ENCODE measurements at places on chromosomes 13 and 19.
A peak's percentile ranks its signal among the peaks of the same experiment; 100 is the strongest.

- DNase-seq: no peak
These were observed 752.8 kb downstream of the LIG4 start for GRCh38 chr13:107462501-107462900.

GRCh38 chr13:33615436-33615835 is 202.5 kb upstream of the RFC3 start:
- DNase-seq: no peak

GRCh38 chr13:95644601-95645052 is at the start of gene DZIP1:
TSS of gene DZIP1 (minus strand) at chr13:95644706. CDS start at chr13:95642029, 2,677 bp downstream.
- DNase-seq: no peak

- no peak for DNase-seq
These were observed 162.1 kb downstream of the ZIC5 start for GRCh38 chr13:99809496-99809895.

DNA sequence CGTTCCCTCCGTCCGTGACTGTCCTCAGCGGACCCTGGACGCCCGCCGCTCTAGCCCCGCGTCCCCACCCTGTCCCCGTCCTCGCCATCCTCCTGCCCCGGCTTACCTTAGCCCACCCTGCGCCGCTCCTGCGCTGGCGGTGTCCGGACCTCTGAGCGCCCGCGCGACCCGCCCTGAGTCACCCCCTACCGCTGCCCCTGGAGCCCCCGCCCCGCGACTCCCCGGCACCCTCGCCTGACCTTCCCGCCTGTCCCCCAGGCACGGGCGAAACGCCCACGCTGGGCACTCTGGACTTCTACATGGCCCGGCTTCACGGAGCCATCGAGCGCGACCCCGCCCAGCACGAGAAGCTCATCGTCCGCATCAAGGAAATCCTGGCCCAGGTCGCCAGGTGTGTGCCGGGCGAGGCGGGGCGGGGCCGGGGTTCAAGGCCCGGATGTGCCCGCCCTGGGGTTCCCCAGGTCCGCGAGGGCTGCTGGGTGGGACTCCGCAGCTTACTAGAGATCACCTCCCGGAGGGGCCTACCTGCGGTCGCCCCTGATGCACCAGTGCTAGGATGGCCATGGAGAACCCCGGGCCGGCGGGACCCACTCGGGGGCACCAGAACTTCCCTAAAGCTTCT is 5.1 kb downstream of the HMG20B start:
- DNase-seq: no peak

- DNase-seq: no peak
These were observed 198.4 kb downstream of the DLEU7 start for GRCh38 chr13:50645092-50645491.

DNA sequence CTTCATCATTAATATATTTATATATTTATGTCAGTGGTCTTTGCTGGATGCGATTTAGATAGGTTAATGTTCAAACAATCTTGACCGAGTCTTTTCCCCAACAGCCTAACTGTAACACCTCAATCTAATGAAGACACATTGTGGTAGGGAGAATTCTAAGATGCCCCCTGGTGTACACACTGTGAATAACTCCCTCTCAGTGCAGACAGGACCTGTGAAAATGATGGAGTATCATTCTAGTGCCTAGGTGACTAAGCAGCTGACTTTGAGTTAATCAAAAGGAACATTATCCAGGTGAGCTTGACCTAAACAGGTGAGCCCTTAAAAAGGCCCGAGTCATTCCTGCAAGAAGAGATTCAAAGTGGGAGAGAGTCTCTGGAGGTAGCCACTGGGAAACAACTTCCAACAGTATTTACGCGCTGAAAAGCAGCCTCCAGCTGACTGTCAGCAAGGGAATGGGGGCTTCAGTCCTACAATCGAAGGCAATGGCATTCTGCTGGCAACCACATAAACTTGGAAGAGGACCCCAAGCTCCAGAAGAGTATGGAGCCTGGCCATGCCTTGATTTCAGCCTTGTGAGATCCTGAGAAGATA is 28.0 kb upstream of the KBTBD7 start:
- DNase-seq: peak; percentile 65

DNA sequence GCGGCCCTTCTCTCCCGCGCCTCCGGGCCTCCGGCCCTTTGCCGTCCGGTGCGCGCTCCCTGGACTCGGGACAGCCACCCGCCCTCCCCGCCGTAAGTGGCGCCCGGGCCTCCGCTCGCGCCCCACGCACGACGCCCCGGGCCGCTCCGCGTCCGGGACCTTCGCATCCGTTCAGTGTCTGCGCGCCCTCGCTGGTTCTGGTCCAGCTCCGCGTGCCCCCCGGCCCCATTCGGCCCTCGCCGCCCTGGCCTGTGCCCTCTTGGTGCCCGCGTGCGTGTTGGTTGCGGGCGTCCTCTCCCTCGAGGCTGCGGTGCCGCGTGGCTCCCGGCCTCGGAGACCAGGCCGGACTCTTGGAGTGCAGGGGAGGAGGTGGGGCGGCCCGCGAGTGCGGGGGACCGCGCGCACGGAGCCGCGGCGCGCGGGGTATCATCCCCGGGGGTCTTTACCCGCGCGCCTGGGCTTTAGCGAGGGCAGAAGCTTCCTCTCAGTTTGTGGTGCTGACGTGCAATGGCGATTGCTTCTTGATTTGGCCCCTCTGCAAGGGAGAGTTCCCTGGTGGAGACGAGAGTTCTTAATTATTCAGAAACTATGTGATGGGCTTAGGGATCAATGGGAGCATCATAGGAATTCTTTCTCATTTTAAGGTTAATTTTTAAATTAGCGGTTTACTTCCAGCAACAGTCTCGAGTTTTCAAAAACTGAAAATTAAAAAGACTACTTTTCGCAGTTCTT is 757 bp downstream of the WASF3 start:
- peak; percentile 19 for DNase-seq

GRCh38 chr19:45922281-45922680 is 7.7 kb upstream of the NANOS2 start:
- no peak for DNase-seq

GRCh38 chr19:49677231-49677900 is at the start of gene PRMT1:
TSS of gene PRMT1 (plus strand) at chr19:49677271. CDS start at chr19:49677281, 10 bp downstream.
- DNase-seq: peak; percentile 74

DNA sequence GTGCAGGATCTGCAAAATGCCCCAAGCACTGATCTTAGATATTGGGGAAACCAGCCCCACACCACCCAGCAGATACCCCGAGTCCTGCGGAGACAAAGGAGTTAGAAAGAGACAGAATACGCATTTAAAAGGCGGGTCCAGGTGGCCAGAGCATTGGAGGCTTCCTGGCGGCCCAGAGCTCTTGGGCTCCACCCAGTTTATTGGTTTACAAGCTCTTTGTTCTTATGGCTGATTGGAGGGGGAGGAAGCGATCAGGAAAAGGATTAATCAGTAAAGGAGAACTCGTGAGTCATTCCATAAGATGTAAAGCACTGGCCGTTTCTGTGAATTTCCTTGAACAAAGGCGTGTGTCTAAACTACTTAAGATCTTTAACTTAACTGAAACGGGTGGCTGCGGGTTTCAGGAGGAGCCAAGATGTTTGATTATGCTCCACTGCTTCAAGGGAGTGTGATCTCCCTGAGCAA is 926 bp downstream of the ZNF587 start:
- peak; percentile 28 for DNase-seq

- no peak for DNase-seq
These were observed 12.5 kb downstream of the DOCK9 start for GRCh38 chr13:98965325-98965724.

- peak; percentile 67 for DNase-seq
These were observed 1.1 kb downstream of the CNOT3 start for GRCh38 chr19:54138489-54139256.

DNA sequence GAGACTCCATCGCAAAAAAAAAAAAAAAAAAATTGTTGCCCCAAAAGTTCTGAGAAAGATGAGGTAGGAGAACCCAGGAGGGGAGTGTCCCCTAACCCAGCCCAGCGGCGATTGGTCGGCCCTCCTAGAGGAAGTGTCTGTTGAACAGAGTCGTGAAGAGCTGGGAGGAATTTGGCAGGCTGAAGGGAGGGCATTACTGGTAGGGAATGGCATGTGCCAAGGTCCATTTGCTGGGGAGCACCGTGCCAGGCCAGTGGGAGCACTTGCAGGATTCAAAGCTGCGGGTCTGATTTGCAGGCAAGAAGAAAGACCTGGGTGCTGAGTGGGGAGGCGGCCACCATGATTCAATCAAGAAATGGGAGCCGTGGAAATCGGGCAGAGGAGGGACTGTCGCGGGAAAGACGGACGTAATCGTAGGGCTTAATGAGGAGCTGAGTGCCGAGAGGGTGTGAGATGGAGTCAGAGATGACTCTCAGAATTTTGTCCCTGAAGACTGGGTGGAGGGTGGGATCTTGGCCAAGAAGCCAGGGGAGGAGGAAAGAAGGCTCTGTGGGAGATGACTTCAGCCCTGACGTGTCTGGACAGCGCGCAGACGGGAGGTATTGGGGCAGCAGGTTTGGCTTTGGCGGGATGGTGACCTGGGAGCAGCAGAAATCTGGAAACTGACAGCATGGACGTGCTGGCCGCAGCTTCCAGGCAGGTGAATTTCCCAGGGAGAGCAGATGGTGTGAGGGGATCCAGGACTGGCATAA is 15.4 kb downstream of the CERS4 start:
- no peak for DNase-seq

DNA sequence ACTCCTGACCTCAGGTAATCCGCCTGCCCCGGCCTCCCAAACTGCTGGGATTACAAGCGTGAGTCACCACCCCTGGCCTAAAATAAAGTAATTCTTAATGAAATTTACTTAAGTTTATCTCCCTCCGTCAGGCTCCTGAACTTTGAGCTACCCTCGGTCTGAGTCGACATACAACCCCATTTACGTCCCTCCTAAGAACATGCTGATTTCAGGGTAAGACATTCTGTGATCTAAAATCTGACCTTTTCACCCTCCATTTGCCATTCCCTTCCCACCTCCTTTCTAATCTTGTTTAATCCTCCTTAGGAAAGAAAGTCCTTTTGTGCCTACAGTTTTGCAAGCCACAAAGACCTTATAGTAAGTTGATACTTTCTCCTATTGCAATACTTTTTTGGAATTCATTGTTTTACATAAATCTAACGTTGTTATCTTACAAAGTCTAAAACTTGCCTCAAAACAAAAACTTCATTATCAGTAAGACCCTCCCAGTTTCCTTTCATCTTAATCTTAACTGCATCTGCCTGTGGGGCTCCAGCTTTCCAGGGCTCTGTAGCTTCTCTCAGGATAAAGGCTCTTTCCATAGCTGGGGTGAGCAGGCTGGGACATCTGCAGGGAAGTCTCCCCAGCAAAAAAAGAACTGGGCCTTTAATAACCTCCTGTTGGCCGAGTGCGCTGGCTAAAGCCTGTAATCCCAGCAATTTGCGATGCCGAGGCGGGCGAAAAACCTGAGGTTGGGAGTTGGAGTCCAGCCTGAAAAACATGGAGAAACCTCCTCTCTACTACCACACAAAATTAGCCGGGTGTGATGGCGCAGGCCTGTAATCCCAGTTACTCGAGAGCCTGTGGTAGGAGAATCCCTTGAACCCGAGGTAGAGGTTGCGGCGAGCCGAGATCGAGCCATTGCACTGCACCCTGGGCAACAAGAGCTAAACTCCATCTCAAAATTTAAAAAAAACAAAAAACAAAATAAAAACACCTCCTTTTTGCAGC is 143.1 kb downstream of the ZNF737 start:
- no peak for DNase-seq

GRCh38 chr19:39542206-39542605 is 2.2 kb upstream of the EID2 start:
- peak; percentile 4 for DNase-seq

- no peak for DNase-seq
These were observed 13.1 kb downstream of the HPN start for GRCh38 chr19:35054626-35055025.

DNA sequence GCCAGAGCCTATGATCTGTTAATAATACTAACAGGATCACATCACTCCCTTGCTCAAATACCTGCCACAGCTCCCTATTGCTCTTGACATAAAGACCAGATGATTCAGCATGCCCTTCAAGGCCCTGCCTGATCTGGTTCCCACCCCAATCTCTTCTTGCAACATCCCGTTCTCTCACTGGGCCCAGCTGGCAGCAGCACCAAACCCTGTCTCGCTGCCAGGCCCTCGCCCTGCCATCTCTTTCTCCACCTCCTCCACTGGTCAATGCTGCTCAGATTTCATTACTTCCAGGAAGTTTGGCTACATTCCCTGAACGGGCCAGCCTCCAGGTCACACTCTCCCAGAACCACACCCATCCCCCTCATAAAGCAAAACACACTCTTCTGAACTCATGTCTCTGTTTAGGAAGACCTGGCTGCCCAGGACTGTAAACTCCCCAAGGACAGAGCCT is 8.6 kb upstream of the BCAT2 start:
- no peak for DNase-seq

GRCh38 chr13:109329175-109329574 is 457.2 kb downstream of the IRS2 start:
- no peak for DNase-seq

- DNase-seq: no peak
These were observed 57.7 kb upstream of the TEX29 start for GRCh38 chr13:111262715-111263114.

DNA sequence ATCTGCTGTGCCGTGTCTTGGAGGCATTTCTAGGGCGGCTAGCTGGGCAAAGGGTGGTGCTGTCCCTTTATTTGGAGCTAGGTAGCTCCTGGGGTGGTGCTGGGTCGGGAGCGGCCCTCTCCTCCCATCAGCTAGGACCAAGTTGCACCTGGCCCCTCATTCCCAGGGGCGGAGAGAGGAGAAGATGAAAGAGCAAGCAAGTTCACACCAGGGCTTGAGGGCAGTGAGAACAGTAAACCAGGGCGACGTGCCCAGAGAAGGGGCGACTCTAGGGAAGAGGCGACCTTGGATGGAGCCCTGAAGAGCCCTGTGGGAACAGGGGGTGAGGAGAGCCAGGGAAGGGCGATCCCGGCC is 17.0 kb upstream of the KCNN1 start:
- DNase-seq: no peak

DNA sequence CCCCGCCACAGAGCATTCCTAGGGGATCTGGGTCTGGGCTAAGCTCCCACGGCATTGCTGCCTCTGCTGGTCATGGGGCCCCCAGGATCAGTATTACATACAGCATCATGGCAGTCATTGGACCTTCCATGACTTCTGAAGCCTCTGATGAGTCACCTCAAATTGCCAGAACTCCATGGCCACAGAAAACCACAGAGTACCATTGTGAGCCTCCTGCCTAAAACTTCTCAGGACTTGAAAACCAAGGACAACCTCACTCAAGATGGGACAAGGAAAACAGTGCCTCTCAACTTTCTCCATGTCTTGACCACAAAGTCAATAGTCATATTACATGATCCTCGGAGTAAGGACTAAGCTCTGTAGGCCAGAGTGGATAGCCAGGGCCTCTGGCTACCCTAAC is 306.0 kb downstream of the GPC5 start:
- no peak for DNase-seq

DNA sequence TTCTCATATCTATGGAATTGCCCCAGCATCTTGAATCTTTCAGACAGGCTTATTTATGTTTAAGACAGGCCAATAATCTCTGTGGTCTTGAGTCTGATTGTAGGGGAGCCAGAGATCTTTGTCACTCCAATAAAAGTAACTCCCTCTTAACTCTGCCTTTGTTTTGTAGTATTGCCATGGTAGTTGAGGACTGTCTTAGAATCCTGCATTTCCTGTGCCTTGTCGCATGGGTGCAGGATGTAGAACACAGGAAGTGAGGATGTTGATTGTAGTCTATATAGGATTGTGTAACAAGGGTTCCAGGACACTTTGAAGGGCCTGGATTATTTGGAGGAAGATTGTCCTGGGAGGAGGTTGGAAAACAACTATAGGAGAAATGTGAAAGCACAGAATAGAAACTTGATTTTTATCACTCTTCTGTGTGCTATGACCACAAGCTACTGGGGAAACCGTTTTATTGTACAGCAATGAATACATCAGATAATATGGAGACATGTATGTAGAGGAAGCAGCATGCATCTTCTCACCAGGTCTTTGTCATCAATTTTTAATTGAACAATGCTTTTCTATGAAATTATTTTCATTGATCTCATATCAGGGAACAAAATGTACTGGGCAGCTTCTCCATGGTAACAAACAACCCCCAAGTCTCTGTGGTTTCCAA is 411.7 kb downstream of the FGF9 start:
- no peak for DNase-seq
